ENCODE measurements at places on chromosomes 1 and 21. TPM values are rescaled to one million over a fixed set of nuclear protein-coding genes. Genes with fewer than 3 reads are reported as not detected.

GRCh38 chr1:1538989-1539309, 1.5 kb downstream of the TMEM240 start:
- no peak for DNase-seq

- peak; percentile 55 for DNase-seq
Measured at GRCh38 chr1:161506336-161507223, 1.3 kb downstream of the FCGR2A start.

NMNAT2 gene
- under 0.01 TPM for total RNA-seq

NDC1 gene
- 22.1 TPM for total RNA-seq

C1orf74 gene
- 3.5 TPM for total RNA-seq

DNA sequence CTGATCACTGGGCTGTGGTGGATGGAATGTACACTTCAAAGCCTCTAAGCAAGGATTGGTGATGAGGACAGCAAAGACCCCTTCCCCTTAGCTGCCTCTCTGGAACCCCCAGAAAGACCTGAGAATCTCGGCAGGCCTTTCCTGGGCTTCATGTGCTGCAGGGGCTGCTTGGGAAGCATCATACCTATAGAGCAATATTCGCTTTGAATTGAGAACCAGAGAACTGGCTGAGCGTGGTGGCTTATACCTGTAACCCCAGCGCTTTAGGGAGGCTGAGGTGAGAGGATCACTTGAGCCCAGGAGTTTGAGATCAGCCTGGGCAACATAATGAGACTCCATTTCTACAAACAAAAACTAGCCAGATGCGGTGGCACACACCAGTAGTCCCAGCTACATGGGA, 22.0 kb downstream of the CSF1 start:
- DNase-seq, result no peak

SLC26A9 gene
- under 0.01 TPM for total RNA-seq

SRSF11 gene
- 157 TPM for total RNA-seq
